ENCODE measurements at places on chromosomes 1 and 21.

- DNase-seq: peak; percentile 68
Measured at GRCh38 chr1:167555971-167556714, 2.6 kb upstream of the CREG1 start.

- no peak for DNase-seq
Measured at GRCh38 chr1:201503397-201504176, 3.3 kb downstream of the CSRP1 start.

GRCh38 chr1:172450524-172450885 lies 6.6 kb upstream of the PIGC start:
- no peak for DNase-seq

- no peak for DNase-seq
Measured at GRCh38 chr1:3393987-3394920, 60.2 kb upstream of the ARHGEF16 start.

GRCh38 chr21:38505654-38506523 lies 7.6 kb upstream of the ERG start:
- DNase-seq: no peak

- DNase-seq: no peak
Measured at GRCh38 chr1:182080040-182080439, 18.5 kb upstream of the ZNF648 start.

All from activated CD4-positive, alpha-beta T cell treated with anti-CD3 and anti-CD28 coated beads for 24 hours (primary cell).